ENCODE measurements at places on chromosomes 7 and 10. TPM values are rescaled to one million over a fixed set of nuclear protein-coding genes. Genes with fewer than 3 reads are reported as not detected.

Gene COL13A1
- 20.3 TPM for total RNA-seq

Gene HSPA12A
- total RNA-seq, result 12.1 TPM

Gene SLC26A5
- not detected for total RNA-seq

Gene GNGT1
- total RNA-seq, result 0.37 TPM

Gene HOXA9
- total RNA-seq, result 7.9 TPM

Gene NXPH1
- not detected for total RNA-seq

Gene NPTX2
- total RNA-seq, result 2.7 TPM

Gene GPNMB
- total RNA-seq, result 58.6 TPM

Gene SPDYE2
- total RNA-seq, result not detected

Gene CCL24
- total RNA-seq, result 0.28 TPM

Gene MINDY3
- total RNA-seq, result 26.7 TPM

Gene ADIRF
- total RNA-seq, result 110 TPM

Gene UNCX
- not detected for total RNA-seq

Gene EBLN1
- total RNA-seq, result not detected

Gene OTUD1
- 4.3 TPM for total RNA-seq

Gene KIAA1549
- 1.4 TPM for total RNA-seq
